ENCODE measurements at places on chromosomes 13 and 19.

DNA sequence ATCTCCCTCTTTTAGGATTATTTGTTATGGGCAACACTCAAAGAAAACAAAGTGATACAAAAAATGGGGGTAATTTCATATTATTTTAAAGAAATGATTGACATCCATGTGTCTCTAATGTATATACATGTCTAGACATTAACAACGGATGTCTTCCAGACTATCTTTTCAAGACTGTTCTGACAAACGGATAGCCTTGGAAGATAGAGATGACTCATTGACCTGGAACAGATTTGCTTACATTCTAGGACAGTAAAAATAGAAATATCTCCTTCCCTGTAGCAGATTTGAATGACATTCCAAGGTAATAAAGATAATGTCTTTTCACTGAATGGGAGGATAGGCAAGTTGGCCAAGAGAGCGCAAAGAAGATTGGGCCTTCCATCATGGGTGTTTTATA is 26.2 kb upstream of the SLITRK6 start:
- DNase-seq: no peak

DNA sequence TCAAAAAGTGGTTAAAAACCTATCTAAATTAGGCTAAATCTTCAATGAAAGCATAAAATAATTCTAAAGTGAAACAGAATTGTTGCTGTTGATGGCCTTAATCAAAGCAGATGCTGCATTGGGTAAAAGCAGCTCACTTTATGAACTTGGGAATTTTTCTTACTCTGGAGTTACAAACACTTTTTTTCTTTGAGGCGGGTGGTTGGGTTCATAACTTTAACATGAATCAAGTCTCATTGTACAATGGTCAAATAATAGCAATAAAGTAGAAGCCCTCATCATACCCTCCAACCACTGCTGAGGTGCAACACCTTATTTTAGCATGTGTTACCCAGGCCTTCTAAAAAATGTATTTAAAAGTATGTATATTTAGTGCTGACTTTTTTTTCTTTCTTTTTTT is 29.1 kb downstream of the NUP58 start:
- DNase-seq: no peak

- DNase-seq: no peak
These were observed 754.5 kb downstream of the DIAPH3 start for GRCh38 chr13:59409211-59409610.

DNA sequence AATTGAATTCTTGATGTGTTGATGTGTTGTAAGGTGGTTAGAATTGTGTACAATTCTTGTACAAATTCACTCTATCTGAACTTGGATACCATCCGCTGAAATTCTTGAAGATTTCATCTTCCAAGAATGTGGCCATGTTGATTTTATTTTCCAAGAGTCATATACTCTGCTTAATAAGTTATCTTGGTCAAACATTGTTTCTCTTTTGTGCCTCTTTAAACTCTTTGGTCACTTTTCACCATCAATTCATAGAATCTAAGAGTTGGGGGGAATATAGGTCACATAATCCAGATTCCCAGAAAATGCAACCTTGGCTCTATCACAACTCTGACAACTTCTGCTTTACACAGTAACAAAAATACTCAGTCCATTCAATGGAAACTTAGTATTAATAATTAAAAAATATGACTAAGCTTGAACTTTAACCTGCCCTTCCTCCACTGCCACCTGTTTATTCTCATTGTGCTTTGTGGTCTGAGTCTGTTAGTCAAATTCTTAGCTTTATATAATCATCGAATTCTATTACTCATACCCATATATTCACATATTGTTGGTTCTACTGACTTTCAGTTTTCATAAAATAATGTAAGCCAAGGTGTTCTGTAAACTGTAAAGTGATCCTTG is 373.2 kb downstream of the LMO7 start:
- no peak for DNase-seq

DNA sequence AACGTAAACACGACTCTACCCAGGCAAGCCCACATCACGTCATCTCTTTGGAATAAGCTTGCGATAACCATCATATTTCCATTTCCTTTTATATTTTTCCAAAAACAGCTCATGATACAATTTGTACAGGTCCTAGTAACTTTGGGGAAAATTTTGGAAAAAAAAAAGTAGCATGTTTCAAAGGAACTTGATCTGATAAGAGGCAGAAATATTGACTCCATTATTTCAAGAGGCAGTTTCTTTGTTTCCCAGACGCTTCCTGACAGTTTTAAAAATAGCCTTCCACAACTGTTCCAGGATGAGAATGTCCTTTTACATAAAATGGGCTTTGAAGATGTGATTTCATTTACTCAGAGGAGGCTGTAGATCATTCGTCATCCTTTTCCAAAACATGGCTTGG is 23.1 kb downstream of the KLF2 start:
- no peak for DNase-seq

DNA sequence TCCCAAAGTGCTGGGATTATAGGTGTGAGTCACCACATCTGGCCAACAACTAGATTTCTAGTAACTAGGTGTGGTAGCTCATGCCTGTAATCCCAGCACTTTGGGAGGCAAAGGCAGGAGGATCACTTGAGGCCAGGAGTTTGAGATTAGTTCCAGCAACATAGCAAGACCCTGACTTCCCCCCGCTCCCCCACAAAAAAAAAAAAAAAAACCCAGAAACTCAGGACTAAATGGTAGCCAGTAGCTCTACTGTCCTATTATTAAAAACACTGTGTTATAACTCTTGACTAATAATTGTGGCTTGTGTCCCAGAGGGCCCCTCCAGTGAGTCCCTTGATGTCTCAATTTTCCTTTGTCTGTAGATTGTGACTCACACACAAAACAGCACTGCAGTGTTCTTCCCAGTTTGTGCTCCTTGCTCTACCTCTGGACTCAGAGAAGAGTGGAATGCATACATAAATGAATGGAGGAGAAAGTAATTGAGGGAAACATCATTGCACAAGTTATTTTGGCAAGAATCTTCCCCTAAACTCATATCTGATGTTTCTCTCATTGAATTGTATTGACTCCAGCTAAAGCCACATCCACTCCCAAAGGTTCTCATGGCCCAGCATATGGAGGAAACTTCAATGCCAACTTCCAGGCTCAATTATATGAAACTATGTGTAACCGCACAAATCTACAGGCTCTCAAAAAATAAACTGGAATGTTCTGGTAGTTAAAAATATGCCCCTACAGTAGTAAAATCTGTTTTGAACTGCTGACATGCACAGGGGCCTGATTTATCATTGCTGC is 8.8 kb downstream of the TPT1 start:
- no peak for DNase-seq

- no peak for DNase-seq
These were observed 139.0 kb downstream of the RAP2A start for GRCh38 chr13:97573011-97573410.
